ENCODE measurements at places on chromosomes 5 and 9.
A peak's percentile ranks its signal among the peaks of the same experiment; 100 is the strongest.

GRCh38 chr5:167896814-167897213 lies 394.6 kb upstream of the WWC1 start:
- no peak for DNase-seq

- no peak for DNase-seq
Observed at GRCh38 chr5:15020736-15021135, 149.2 kb upstream of the ANKH start.

- no peak for DNase-seq
Observed at GRCh38 chr9:79731171-79731890, 159.6 kb downstream of the TLE4 start.

DNA sequence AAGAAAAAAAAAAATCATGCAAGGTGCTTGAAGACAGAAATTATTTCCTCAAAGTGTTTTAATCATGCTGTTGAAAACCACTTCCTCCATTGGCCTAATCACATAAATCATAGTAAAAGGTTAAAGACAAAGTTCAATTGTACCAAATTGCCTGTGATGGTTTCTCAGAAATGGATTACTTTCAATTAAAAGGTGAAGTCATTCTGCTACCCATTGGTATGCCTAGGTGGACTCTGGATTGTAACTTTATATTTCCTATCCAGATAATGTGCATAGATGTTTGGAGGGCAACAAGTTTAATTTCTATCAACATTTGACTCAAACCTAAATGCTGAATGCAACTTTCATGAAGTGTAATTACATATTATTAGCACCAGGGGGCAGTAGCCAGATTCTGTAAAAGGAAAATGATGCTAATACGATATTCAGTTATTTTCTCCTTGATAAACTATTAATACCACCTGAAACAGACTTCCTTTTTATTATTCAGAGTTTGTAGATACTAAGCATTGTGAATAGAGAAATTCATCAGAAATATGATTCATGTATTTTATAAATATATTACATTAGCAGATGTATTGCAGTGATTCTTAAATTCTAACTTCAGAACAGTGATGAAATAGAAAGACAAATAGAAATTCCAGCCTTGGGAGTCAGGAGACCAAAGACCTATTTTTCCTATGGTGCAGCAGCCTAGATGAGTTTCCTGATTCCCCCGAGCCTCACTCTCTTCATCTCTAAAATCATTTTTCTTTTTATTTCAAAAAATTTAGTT lies 148.2 kb downstream of the CAAP1 start:
- DNase-seq: no peak

- DNase-seq: no peak
Observed at GRCh38 chr5:181259974-181260719, 796 bp downstream of the TRIM52 start.

DNA sequence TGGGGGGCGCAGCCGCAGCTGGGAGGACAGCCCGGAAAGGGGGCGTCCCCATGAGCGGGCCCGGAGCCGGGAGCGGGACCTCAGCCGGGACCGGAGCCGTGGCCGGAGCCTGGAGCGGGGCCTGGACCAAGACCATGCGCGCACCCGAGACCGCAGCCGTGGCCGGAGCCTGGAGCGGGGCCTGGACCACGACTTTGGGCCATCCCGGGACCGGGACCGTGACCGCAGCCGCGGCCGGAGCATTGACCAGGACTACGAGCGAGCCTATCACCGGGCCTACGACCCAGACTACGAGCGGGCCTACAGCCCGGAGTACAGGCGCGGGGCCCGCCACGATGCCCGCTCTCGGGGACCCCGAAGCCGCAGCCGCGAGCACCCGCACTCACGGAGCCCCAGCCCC lies 47.0 kb downstream of the TJP2 start:
- DNase-seq: no peak

DNA sequence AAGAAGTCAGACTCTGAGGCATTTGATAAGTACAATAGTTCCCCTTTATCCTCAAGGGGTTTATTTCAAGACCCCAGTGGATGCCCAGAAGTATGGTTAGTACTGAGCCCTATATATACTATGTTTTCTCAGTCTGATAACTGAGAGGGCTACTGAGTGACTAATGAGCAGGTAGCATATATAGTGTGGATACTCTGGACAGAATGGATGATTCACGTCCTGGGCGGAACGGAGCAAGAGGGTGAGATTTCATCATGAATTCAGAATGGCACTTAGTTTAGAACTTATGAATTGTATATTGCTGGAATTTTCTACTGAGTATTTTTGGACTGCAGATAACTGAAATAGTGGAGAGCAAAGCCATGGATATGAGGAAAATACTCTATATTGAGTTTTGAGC lies 457.6 kb downstream of the PLK2 start:
- no peak for DNase-seq

DNA sequence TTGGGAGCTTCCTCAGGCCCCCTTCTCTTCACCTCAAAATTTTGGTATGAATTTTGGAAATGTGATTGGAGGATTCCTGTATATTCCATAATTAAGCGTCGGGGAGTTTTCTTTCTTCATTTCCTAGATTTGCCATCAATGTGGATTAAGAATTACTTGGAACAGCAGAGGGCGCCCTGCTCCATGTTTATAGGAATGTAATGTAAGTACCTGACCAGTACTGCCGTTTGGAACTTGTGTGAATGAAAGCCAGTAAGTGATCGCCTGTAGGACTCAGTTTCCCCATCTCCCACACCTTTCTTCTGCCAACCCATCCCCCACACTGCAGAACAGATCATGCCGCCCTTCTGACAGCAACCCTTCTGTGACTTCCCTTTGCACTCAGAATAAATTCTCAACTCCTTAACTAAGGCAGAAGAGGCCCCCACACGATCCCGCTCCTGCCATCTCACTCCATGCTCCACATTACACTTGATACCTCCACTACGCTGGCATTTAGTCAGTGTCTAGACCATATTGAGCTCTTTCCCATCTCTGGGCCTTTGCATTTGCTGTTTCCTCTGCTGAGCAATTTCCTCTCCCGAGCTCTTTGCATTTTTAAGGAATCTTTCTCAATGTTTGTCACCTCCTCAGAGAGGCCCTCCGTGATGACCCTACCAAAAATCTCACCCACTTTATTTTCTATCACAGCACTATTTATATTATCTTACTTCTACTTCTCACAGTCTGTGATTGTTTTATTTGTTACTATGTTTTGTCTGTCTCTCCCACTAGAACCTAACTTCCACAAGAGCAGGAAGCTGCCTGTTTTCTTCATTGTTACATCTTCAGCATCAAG lies 79.5 kb upstream of the HTR4 start:
- peak; percentile 65 for DNase-seq

DNA sequence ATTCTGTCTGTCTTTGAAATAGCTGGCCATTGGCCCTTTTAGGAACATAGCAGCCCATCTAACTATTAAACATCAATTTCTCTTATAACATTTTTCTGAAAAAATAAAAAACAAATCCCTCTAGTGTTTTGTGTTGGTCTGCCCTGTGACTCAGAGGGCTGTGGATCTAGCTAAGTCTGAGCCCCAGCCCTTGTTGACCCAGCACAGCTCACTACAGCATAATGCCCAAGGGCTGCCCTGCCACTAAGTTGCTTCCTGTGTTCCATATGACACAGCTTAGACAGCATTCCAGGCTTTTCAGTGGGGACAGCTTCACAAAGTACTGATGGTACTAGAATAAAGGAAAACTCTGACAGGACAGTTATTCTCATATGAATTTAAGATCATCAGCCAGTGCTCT lies 136.0 kb downstream of the SCAMP1 start:
- DNase-seq: peak; percentile 59

- DNase-seq: no peak
Observed at GRCh38 chr9:76650692-76651091, 113.5 kb upstream of the PCA3 start.

DNA sequence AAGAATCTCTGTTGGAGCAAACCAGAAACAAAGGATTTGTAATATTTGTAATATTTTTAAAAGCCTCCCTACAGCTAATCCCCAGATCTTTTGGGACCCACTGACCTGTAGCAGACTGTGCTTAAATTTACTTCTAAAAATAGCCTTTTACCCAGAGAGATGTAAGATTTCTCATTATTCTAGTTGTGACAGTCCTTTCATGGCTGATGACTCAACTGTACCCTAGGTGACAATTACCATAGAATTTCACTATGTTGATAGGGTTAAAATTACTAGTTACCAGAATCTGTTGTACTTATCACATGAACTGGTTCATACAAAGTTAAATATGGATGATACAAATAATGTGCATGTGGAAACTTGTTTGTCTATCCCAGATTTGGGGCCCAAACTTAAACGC lies 543.9 kb upstream of the SEMA6A start:
- DNase-seq: no peak

DNA sequence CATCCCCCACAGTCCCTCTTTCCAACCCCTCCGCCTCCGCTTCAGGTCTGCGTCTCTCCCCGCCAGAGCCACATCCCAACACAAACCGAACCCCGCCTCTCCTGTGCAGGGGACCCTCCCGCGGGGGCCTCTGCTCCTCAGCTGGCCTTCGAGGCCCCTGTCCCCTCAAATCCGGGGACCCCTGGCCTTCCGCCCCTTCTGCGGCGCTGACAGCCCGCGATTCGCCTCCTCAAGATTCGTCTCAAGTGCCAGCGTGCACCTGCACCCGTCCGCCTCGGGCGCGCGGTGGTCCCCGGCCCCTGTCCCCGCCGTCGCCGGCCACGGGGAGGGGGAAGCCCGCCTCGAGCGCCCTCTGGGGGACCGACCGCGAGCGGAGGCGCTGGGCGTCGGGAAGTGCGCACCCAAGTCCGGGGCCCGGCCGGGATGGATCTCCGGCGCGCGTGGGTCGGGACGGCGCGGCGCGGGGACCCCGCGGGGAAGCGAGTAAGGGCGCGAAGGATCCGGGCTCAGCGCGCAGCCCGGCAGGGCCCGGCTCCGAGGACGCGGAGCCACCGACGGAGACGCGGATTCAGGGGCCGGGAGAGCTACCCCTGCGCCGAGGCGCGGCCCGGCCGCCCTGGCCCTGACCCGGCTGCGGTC lies 623 bp downstream of the FLT4 start:
- DNase-seq: no peak

GRCh38 chr9:123331346-123332060 lies 24.5 kb upstream of the CRB2 start:
- DNase-seq: no peak

DNA sequence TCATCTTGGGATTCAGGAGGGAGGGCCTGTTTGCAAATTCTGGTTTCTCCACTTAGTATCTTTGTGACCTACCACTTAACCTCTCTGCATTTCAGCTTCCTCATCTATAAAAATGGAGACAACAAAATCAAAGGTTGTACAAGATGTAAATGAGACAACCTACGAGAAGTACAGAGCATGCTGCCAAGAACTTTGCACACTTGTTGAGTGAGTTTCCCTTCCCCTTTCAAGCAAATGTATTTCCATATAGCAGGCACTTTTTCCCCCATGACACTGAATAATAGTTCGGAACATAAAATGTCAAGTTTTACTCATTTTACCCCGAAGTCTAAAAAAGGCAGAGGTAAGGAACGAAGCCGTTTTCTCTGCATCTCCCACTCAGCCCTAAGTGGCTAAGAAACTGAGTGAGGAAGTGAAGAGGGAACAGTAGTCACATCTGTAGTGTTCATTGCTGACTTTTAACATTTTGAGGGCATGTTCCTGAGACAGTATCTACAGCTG lies 159.0 kb downstream of the TLE1 start:
- DNase-seq: no peak

GRCh38 chr5:157216391-157217142 lies 35.9 kb downstream of the ITK start:
- DNase-seq: no peak

DNA sequence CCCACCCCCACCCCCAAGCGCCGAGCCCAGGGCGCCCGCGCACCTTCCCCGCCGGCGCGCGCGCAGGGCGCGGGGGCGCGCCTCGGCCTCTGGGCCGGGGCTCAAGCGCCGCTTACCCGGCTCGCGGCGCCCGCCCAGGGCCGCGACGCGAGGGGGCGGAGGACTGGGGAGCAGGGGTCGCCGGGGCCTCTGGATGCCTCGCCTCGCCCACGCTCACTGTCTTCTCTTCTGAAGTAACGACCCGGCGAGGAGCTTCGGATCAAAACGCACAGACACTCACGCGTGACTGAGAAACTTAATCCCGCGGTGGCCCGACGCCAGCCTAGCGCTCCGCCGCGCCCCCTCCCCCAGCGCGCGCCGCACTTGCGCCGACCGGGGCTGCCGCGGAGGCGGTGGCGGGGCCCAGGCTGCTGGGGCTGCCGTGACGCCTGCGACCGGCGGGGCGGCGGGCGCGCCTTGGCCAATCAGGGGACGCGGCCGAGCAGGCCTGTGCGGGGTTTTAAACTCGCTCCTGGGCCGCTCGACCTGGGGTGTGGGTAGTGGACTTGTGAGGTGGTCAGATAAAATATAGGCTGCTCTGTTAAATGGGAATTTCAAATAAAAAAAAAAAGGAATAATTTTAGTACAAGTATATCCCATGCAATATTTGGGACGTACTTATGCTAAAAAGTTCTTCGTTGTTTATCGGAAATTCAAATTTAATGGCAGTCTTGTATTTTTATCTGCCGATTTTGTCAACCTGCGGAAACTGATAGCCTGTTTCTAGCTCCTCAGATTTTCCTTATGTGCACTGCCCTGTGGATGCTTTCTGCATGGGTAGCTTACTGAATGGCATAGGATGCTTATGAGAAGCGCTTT lies at the start of gene MPDZ:
TSS of gene MPDZ (minus strand) at position 409 of the 858 bp plus-strand sequence. CDS start 29,377 bp downstream, outside the sequence.
- DNase-seq: peak; percentile 31

DNA sequence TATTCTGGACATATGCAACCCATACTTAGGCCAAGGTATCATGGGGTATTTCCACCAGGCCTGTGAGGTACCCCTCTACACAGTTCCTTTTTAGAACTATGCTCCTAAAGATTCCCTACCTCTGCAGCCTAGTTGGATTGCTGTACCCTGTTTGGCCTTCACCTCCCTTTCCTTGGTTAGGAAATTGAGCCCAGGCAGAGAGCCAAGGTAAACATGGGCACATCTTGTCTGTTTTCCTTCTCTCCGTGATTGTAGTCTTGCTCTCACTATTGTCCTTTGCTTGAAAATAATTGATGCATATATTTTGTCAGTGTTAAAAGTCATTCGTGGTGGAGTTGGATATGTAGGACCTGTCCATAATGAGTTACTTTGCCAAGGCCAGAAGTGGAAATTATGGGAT lies 26.7 kb downstream of the BDP1 start:
- DNase-seq: peak; percentile 25

DNA sequence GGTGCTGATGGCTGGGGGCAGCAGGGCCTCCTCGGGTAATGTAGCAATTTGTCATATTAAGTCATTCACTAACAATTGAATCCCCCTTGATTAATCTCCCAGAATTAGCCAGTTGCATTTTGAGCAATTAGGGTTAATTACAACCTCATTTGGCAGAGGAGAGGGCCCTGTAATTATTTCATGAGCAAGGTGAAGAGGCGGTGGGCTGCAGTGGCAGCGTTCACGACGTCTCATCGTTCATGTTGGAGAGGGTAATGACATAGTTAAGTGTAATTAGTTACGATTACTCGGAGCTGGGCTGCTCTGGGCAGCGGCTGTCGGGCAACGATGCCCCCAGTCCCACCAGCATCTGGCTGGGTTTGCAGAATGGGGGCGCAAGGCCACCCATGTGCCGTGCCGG lies 46.0 kb downstream of the NEK6 start:
- no peak for DNase-seq

All from stromal cell of bone marrow (primary cell).